Activated CD4-positive, alpha-beta memory T cell treated with anti-CD3 and anti-CD28 coated beads for 36 hours (primary cell): ENCODE measurements at places on chromosomes 3 and 15.

- no peak for DNase-seq
These were observed 12.5 kb upstream of the MGLL start for GRCh38 chr3:127834771-127835170.

DNA sequence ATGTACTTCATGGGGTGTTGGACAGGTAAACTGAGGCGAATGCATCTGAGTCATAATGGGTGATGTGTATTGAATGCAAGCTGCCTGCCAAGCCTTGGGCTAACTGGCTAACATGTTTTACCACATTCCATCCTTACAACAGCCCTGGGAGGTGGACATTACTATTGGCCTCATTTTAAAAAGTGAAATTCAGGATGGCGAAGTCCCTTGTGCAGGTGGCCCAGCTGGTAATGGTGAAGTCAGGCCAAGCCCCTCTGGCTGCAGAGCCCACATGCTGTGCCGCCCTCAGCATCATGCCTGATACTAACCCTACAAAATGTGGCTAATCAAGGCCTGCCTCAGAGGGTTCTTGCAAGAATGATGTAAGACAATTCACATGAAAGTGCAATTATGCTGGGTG lies 60.0 kb upstream of the CHD2 start:
- DNase-seq = no peak

GRCh38 chr15:39267685-39268084 lies 313.2 kb upstream of the THBS1 start:
- DNase-seq = no peak

DNA sequence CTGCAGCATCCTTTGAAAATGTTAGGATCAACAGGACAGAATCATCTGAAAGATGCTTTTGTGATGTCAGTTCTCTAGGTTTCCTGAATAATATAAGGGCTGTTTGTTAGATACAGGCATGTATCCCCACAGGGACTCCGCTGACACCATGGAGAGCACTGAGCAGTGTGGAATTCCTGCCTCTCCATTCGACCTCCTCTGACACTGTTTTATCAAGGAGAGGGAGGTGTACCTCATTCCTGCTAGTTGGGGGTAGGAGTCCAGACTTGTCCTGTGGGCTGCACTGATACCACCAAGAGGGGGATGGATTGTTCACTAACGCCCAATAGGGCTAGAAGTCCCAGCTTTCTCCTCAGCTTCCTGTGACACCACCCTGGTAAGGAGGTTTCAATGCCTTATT lies 46.6 kb downstream of the LARS2 start:
- no peak for DNase-seq

DNA sequence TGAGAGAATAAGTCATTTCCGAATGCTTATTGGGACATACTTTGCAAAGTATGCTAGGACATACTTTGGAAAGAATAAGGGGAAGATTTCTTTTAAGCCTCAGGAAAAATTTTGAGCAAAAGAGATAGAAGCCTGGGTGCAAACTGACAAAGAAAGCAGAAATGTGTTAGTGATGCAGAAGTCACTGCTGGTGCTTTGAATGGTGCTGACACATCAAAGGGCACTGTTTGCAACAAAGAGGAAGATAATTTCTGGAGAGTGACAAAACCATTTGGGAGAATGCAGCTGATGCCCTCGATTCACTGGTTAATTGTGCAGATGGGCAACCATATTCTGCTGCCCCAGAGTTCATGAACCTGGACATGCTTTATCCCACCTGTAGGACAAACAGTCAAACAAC lies 11.0 kb upstream of the RAP2B start:
- DNase-seq = no peak

- DNase-seq = no peak
These were observed 94.1 kb downstream of the PLSCR2 start for GRCh38 chr3:146375219-146375618.

- DNase-seq = no peak
These were observed 5.1 kb upstream of the IQSEC1 start for GRCh38 chr3:13078163-13078905.

- DNase-seq = no peak
These were observed 152.4 kb upstream of the DPH6 start for GRCh38 chr15:35698331-35698730.

DNA sequence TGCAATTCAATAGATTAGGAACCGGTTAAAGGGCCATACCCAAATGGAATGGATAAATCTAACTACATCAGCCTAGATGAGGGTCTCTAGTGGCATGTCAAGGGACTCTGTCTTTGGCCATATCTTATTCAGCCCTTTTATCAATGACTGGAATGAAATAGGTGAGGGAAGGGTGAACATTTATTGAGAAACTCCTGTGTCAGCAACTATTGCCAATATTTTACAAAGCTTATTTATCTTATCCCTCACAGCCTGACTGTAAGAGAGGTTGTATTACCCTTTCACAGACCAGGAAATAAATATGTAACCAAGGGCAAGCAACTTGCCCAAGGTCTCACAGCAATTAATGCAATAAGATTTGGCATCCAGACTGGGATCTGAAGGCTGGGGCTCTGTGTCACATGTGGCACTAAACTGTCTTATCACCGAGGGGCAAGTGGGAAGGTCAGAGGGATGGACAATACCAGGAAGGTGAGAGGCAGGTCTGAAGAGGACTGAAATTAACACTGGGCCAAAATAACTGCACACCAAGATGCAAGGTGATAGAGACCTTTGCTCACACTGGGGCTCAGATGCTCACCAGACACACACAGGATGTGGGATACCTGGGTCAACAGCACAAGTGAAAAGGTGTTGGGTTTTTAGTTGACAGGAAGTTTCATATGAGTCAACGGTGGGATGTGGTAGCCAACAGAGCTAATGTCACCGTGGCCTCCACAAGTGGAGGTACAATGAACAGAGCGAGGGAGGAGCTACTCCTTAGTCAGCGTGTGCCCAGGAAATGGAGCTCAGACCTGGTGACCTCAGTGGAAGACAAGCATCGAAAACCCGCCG lies 261.3 kb downstream of the RPLP1 start:
- peak; percentile 89 for DNase-seq

DNA sequence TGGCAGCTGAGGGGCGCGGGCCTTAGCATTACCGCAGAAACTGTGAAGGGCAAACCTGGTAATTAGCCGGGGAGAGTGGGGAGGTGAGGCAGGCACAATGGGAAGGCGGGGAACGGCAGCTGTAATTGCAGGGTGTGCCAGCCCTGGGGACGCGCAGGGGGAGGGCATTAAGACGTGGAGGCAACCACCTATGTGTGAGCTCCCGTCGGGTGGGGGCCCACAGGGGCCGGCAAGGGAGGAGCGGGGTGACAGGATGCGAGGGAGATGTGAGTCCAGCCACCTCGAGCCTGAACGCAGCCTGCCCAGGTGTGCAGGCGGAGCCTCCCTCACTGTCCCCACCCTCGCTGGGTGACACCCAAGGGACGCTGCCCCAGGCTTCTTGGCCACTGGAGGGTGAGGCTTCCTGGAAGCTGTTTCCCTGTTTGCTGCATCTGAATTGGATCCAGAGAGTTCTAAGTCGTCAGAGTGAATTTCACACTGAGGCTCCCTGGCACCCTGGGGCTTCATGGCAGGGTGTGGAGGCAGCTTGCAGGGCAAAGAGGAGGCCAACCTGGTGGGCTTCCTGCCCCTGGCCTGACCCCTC lies 130.6 kb upstream of the MEF2A start:
- no peak for DNase-seq

DNA sequence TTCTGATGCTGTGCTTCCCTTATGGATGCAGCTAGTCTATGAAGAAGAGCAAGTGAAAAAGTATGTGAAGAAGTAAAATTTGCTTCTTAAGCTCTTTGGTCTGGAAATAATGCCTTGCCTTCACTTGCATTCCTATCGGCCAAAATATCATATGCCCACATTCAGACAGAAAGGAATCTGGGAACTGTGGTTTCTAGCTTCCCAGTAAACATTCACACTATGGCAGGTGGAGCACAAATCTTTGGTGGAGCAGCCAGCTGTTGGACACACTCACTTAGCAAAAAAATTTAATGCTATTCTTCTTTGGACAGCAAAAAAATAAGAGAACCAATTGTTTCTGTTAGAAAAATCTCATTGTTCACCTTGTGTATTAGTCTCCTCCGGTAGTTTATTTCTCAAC lies 12.3 kb upstream of the COL6A6 start:
- no peak for DNase-seq

DNA sequence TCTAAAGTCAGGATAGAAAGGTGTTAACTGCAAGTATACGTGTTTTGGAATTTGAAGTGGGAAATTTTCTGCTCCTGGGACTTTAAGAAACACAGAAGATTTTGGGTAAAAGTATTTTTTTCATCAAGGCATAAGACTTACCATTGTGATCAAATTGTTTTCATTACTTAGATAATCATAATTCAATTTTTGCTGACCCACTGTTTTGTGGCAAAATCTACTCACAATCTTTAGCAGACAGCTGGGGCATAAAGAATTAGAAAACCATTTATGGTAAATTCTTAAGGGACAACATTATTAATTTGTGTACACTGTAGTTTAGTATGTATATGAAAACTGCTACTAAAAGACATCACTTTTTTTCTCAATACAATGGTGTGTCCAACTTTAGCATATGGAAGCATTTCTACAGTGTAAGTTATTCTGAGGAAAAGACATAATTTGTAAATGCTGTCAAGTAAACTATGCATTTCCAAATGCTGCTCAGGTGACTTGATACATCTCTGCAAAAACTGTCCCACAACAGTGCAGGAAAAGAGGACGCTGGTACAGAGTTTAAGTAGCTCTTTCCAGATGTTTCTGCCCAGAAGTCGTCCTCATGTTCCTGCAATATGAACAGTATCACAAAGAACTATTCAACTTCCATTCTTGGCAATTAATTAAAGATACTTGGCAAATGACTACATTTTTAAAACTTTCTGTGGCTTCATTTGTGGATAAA lies 52.3 kb downstream of the THSD4 start:
- DNase-seq = no peak

DNA sequence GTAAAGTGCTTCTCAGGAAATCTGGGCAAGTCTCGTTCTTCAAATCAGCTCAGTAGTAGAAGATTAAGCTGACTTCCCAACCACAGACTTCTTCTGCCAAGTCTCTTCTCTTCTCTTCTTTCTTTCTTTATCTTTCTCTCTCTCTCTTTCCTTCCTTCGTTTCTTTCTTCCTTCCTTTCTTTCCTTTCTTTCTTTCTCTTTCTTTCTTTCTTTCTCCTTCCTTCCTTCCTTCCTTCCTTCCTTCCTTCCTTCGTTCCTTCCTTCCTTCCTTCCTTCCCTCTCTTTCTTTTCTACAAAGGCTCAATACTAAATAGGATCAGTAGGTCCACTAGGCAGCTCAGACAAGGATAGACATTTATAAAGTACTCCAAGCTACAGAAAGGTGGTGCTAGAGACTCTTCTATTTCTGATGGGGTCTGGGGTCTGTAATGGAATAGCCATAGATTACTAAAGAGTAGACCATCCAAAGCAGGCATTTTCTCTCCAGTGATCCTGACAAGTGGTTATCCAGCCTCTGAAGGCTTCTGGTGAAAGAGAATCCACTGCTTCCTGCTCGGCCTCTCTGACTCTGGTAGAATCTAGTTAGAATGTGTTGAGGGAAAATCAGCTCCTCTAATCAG lies 100.8 kb downstream of the TPRG1 start:
- no peak for DNase-seq

DNA sequence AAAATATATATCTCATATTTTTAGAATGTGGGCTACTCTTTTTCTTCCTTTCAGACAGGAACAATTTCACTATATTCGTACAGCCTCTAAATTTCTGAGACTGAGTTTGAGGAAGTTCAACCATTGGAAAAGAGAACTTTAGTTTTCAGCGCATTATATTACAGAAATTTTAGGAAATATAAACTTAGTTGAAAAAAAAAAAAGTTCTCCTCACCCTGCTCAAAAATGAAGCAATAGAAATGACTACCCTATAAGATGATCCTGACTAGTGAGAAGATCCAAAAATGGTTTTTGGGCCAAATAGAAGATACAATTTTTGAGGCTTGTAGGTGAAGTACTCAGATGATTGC lies 139.6 kb downstream of the MCTP2 start:
- DNase-seq = no peak

GRCh38 chr3:168250415-168250861 lies 154.7 kb upstream of the GOLIM4 start:
- no peak for DNase-seq

DNA sequence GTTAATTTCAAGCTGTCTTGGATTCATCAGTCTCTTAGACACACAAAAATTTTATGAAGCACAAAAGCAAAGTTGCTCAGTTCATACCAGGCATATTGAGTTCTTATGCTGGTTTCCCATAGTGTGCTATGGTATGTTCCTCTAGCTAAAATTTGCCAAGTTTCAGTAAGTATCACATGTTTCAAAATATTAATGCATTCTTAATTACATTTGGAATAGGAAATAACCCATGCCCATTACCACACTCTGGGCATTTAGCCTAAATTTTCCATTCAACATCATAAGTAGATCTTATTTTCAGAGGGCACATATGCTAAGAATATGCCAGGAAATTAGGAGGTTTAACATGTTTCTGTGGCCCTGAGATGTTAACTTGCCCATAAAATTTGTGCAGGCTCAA lies 289.9 kb downstream of the SHOX2 start:
- DNase-seq = no peak

DNA sequence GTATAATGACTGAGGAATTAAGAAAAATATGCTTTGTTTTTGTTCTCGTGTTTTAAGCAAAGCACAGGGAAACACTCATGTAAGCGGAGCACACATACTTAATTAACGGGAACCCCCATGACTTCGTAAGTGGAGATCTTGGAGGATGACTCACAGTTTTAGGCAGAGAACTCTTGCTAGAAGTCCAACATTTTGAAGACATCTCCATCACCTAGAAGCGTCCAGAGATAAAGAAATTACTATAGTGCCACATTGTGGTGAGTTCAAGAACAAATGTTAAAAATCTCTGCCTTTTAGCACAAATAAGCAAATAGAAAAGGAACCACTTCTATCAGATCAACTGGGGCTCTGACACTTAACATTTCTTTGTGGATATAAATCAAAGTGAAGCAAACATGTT lies 194.1 kb upstream of the ARHGEF26 start:
- no peak for DNase-seq

- peak; percentile 30 for DNase-seq
These were observed 34.8 kb upstream of the RPL32 start for GRCh38 chr3:12875857-12876836.

DNA sequence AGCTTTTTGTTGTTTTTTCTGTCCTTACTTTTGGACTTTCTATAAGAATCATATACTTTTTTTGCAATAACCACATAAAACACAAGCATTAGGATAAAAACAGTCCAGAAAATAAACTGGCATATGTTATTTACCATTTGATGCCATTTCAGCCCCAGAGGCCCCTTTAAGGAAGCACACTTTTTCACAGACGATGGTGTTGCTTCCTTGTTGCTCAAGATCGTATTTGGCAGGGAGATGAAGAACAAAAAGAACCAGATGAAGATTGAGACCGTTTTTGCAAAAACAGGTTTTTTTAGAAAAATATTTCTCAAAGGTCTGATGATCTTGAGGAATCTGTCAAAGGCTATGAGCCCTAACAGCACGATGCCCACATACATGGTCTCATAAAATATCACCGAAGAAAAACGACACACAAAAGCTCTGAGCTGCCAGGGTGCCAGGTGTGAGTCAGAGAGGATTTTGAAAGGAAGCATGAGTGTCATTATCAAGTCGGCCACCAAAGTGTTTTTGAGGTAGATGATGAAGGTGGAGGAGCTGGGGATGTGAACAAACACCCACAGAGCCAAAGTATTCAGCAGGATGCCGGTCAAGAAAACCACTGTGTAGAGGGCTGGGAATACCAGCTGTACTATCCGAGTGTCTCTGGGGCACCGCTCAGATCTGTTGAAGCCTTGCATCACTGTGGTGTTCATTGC lies 902 bp downstream of the P2RY13 start:
- DNase-seq = peak; percentile 26

GRCh38 chr3:70861855-70862254 lies 549.4 kb upstream of the MDFIC2 start:
- no peak for DNase-seq
